ENCODE measurements at places on chromosomes 3 and 15.

GRCh38 chr15:92904722-92905571 is 4.8 kb downstream of the CHD2 start:
- ATAC-seq = no peak

DNA sequence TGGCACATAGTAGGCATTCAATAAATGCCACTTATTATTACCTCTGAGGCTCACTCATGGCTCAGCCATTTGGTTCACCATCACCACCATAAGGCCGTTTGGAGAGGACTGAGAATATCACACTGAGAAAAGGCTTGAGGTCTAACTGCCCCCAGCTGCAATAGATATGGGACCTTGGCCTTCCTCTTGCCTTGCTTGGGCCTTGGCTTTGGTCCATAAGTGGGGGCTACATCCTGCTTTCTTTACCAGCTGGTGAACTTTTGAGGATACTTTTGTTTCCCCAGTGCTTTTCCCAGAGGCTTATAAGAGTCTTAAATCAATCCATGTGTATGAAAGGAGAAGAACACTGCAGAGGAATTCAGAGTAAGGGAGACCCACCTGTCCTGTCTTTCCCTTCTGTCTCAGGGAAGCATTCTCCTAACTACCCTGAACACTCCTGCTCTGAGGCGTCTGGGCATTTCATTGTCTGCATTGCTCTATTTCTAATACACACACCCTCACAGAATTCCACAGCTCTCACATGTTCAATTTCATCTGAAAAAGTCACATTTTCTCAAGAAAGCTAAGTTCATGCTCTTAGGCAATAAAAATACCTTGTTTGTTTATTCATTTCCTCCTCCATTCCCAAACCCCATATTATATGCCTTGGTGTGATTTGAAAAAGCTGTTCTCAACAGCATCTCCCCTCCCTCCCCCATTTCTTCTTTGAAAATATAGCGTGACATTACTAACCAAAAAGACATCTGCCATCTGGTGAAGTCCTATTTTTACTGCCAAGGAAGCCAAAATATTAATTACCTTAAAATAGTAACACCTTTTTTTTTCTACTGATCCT is 22.5 kb upstream of the KCNMB2 start:
- ATAC-seq = no peak

- ATAC-seq = peak; percentile 98
These were observed 2.1 kb upstream of the CCDC80 start for GRCh38 chr3:112642912-112643506.

DNA sequence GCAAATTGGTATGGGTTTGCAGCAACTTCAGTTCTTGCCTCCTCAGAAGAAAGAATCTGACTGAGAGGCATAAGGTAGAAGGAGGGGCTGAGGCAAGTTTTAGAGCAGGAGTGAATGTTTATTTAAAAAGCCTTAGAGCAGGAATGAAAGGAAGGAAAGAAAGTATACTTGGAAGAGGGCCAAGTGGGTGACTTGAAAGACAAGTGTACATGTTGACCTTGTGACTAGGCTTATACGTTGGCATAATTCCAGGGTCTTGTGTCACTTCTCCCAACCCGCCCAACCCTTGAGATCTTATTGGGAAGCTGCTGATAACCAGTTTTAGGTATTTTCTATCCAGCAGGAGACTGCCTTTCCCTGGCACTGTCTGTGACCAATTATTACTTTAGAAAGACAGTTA is 436.9 kb upstream of the ZNF717 start:
- no peak for ATAC-seq

DNA sequence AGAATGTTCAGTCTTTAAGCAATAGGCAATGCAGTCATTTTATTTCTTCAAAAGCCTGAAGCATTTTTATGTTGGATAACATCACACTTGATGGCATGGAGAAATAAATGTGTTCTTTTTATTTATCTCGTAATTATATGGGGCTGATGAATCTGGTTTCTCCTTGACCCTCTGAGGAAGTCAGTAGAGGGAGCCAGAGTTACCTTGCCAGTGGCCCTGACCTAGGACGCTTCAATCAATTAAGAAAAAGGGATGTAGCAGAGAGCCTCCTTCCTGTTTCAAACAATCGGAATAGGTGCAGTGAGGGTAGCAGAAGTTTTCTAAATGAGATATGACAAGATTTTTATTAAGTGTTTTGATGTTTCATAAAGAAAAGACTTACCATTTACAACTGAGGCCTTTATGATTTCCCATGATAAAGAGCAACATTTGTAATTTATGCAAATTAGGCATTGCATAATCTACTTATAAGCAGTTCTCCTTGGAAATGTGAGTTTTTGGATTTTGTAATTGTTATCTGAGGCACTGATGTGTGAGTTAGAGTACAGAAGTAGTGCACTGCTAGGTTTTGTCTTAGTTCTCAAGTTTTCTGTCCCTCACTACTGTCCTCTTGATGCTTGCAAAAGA is 129.1 kb downstream of the RAP2B start:
- no peak for ATAC-seq

DNA sequence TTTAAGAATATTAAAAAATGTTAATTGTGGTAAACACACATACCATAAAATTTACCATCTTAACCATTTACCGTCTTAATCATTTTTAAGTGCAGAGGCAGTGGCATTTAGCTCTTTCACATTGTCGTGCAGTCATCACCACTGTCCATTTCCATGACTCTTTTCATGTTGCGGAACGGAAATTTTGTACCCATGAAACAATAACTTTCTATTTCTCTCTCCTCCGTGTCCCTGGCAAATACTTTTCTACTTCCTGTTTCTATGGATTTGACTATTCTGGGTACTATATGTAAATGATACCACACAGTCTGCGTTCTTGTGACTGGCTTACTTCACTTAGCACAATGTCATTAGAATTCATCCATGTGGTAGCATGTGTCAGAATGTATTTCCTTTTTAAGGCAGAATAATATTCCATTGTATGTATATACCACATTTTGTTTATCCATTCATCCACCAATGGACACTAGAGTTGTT is 27.9 kb downstream of the AKAP13 start:
- peak; percentile 79 for ATAC-seq

DNA sequence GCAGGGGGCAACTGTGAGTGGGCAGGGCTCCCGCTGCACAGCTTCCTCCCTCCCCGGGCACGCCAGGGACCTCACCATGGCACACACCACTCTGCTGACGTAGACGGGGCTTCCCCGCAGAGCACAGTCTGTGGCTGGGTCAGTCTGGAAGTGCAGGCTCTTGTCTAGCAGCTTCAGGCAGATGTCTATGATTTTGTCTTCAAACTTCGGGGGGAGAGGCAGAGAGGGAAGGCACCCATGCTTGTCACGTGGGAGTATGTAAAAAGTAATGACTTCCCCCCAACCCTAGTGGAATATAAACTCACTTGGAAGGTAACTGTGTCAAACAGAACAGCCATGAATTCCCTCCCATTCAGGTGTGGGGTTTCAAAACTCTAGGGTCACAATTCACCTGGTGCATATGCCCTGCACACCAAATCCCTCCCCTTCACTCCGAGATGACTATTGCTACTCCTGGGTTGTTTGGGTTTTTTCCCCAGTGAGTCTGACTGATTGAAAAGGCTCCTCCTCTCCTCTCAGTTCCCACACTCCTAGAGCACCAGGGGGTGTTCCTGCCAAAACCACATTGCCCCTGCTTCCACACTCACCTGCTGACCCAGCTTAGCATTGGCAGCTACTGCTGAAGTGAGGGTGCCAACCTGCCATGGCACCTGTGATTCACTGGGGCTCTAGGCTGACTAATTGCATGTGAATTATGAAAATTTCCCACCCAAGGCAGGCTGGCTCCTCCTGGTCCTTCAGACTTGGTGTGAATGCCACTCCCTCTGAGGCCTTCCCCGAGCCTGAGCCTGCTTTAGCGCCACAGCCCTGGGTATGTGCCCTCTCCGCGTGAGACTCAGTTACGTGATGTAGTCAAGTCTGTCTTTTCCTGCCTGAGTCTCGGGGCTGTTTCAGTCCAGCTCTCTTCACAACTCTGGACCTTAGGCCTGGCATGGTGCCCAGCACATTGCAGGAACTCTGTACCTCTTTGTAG is 13.0 kb downstream of the TGM5 start:
- peak; percentile 62 for ATAC-seq

DNA sequence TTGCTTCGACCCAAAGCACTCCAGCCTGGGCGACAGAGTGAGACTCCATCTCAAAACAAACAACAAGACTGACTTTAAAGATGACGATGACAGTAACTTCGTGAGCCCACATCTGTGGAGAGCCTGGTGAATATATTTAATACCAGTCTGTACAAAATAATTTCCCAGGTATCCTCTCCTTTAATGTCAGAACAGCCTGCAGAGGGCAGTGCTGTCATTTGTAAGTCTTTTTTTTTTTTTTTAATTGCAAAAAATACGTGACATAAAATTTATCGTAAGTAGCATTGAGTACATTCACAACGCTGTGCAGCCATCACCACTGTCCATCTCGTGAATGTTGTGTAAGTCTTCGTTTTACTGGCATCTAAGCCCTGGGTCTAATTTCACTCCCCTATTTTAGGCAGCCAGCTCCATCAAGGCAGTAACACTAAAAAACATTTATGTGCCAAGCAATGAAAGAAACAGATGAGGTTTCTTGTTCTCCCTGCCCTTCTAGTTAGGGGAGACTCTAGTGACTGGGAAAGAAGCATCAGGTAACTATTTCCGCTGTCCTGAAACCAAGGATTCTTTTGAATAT is 1.4 kb downstream of the HTD2 start:
- ATAC-seq = no peak

DNA sequence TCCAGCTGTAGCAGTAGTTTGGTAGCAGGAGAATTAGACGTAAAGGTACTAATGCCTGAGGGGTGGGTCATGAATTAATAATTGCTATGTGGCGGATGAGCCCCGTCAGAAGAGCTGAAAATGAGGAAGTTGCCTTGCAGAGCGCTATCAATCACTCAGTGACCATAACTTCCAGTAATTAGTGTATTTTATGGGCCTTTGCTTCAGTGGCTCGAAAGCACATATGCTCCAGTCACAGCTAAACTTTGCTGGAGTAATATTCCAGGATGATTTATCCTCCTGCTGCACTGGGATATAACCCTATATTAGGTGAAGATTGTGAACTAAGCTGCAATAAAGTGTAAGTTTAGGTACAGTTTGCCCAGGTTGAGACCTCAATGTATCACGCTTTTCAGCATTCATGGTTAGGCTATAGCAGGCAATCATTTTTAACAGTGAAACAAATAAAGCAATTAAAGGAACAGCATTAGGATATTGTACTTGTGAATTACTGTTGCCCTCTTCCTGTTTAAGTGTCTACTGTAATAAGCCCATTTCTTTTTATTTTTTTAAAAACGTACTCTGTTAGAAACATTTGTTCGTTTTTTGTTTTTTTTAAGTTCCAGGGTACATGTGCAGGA is 104.6 kb upstream of the SKOR1 start:
- no peak for ATAC-seq

GRCh38 chr3:17075907-17076306 is 191.2 kb downstream of the PLCL2 start:
- no peak for ATAC-seq

GRCh38 chr3:121629601-121630000 is 31.1 kb downstream of the HCLS1 start:
- ATAC-seq = no peak

GRCh38 chr3:71725271-71725991 is at the start of gene EIF4E3:
Gene EIF4E3, minus strand, starts transcription at chr3:71725402. Its CDS starts 35 bp downstream, at chr3:71725367.
- peak; percentile 30 for ATAC-seq

- ATAC-seq = no peak
These were observed 128.4 kb upstream of the HACD2 start for GRCh38 chr3:123713211-123713610.

DNA sequence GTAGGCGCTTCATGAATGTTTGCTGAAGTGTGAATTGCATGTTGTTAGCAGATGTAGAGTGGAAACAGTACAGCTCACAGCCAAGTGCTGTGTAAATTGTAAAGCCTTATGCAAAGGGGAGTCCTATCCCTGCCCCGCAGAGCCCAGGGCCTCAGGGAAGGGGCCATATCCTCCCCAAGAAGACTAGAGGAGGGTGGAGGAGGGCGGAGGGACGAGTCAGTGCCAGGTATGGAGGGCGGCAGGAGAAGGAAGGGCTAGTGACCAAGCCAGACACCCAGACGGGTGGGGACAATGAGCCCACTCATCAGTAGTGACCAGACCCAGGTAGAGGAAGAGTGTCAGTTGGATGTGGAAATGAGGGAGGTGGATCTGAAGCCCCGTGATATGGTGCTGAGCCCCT is 45.2 kb downstream of the ZNF710 start:
- ATAC-seq = no peak

DNA sequence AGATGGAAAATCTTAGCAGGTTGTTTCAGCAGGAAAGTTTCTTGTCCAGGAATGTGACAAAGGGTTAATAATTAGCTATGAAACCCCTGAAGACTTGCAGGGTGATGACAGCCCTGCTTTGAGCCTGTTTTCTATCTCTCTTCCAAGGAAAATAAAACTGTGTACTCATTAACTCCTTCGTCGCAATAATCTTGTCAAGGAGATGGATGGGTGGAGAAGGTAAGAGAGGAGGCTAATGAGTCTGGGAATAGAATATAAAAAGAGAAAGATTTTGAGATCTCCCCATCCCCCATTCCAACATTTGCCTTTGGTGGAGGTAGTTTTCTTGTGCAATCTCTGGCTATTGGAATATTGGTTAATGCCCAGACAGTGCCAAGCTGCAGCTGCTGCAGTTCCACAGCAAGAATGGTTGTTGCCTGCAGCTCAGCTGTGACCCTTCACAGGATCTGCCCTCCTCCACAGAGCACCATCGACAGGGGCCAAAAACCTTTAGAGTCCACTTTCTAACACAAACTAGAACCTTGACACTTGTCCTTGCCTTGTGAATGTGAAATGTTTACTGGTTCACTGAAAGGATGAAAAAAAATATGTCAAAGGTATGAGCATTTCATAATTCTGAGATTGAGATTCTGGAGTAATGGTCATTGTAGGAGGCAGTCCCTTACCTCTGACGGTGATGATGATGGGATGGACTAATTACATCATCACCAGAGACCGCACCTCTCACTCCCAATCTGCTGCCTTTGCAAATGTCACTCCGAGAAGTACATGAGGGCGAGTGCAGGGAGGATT is 4.2 kb upstream of the LRIG1 start:
- ATAC-seq = no peak

GRCh38 chr3:11168881-11169805 is 14.8 kb downstream of the HRH1 start:
- ATAC-seq = no peak

GRCh38 chr3:119731560-119732343 is 28.9 kb downstream of the CFAP91 start:
- ATAC-seq = no peak

- ATAC-seq = no peak
These were observed 27.9 kb upstream of the TGFBR2 start for GRCh38 chr3:30578479-30578878.

GRCh38 chr3:20336572-20336971 is 150.6 kb upstream of the SGO1 start:
- ATAC-seq = no peak

DNA sequence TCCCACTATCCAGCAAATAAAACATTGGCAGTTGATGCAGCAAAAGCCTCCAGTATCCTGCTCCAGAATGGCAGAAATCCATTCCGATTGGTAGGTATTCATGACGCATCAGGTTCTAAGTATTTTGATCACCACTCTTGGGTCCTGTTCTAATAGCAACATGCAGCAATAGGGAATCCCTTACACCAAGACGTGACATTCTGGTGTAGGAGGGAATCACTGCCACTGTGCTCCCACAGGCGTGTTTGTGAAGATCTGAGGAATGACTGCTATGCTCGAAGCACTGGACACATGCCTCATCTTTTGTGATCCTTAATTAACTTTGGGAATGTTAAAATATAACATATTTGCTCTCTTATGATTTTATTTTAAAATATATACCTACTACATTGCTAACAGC is 552.9 kb downstream of the MECOM start:
- no peak for ATAC-seq

Measured in activated CD4-positive, CD25-positive, alpha-beta regulatory T cell treated with anti-CD3 and anti-CD28 coated beads, Interleukin-2, amount 50 U/mL, for 24 hours (primary cell).